ENCODE measurements at places on chromosomes 4 and X.

- no peak for DNase-seq
Measured at GRCh38 chr4:24473309-24473721, 111.0 kb downstream of the DHX15 start.

DNA sequence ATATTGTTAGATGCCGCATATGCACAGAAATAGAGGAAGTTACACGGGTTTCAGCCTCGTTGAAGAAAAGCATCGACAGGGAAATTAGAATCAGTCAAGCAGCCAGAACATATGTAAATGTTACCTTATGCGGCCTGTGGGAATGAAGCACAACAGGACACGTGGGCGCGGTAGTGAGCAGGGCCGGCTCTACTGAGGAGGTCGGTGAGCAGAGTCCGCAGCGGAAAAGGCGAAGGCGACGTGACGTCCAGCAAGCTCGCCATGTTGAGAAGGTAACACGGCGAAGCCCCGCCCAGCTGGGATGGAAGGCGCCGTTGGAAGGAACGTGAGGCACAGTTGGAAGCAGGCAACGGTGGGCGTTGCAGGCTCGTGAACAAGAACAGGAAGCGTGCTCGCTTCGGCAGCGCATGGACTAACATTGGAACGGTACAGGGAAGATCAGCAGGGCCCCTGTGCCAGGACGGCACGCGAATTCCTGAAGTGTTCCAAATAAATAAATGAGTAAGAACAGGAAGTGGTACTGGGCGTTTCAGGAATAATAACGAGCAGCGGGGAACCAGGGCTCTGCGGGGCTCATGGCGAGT lies 54.6 kb downstream of the MTNR1A start:
- no peak for DNase-seq

DNA sequence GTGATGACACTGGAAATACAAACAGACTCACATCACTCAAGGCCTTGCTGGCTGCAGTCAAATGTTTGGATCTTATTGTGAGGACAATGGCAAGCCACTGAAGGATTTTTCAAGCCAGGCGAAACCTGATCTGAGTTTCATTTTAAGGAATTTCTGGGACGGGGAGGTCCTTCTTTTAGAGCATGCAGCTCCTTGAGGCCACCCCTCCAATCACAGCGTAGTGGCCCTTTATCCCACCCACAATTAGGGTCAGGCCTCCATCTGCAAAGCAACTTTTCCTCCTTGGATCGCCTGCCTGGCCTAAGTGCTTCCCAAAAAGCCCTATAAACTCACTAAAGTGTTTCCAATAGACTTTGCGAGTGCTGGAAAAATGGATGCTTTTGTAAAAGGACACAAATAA lies 115.5 kb downstream of the EFHC2 start:
- DNase-seq = no peak

DNA sequence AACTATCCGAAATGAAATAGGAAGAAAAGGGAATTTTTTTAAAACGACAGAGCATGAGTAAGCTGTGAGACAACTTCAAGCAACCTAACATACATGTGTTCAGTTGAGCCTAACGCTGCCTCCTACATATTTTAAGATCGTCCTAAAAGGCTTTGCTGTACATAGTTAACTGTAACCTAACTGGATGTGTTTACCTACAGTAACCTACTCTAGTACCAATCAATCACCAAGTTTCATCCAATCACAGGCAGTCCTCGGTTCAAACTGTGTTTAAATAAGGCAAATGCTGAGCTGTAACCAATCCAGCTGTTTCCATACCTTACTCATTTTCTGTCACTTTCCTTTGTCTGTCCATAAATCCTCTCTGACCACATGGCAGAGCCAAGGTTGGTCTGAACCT lies 17.1 kb downstream of the RCHY1 start:
- DNase-seq = no peak

DNA sequence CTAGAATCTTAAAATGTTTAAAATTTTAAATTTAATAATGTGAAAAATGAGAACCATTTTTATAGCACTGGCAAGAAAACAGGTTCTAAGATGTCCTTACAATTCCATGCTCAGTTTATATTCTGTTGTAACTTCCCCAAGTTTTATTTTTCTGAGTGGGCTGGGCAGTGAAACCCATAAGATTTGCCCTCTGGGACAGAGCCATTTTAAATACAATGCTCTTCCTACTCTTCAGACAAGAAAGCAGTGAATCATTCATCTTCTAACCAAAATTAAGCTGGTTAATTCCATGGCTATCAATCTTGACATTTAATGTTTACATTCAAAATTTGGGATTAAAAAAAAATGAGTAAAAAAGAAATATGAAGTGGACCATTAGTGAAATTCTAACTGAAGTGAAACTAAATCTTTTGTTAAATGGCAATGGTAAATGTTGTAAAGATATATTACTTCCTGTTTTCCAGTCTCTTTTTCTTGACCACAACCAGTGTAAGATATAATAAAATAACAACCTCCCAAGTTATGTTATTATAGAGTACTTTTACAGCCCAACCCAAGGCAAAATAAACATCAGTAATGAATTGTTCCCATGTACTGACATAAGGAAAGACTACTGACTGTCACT lies 37.2 kb upstream of the PTPN13 start:
- no peak for DNase-seq

GRCh38 chrX:120286733-120287512 lies 24.3 kb downstream of the TMEM255A start:
- DNase-seq = no peak

- DNase-seq = no peak
Measured at GRCh38 chr4:150999086-150999485, 16.0 kb downstream of the LRBA start.

DNA sequence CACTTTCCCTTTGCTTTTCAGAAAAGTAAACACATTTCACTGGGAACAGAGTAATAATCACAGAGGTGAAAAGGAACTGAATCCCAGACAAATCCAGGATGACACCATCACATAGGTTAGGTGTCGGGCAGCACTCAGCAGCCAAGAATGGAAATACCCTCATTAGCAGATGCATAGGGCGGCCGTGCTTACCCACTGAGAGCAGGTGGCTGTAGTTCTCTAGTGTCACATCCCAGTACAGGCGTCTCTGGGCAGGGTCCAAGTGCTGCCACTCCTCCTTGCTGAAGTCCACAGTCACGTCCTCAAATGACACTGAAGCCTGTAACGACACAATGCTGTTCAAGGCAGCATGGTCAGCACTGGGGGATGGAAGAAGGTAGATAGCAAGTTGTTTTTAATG lies 26.9 kb downstream of the ZNF41 start:
- no peak for DNase-seq

- DNase-seq = no peak
Measured at GRCh38 chrX:9912351-9913145, 54.6 kb upstream of the CLDN34 start.

- no peak for DNase-seq
Measured at GRCh38 chrX:68721546-68721945, 74.1 kb downstream of the STARD8 start.

DNA sequence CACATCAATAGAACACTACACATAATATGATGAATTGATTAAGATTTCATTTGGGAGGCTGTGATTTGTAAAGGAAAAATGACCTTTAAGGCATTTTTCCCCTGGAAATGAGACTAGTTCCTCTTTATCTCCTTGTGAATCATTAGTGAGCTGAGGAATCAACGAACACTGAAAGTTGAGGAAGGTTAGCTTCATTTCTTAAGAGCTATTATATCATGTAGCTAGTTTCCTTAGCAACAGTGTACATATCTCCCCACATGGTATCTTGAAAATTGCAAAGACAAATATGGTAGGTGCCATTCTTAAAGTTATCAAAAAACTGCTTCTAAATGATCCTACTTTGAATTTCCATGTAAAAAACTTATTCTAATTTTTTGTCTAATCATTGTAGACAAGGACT lies 127.5 kb upstream of the NRK start:
- no peak for DNase-seq

GRCh38 chrX:150569155-150569477 lies 695 bp downstream of the MTM1 start:
- DNase-seq = no peak

DNA sequence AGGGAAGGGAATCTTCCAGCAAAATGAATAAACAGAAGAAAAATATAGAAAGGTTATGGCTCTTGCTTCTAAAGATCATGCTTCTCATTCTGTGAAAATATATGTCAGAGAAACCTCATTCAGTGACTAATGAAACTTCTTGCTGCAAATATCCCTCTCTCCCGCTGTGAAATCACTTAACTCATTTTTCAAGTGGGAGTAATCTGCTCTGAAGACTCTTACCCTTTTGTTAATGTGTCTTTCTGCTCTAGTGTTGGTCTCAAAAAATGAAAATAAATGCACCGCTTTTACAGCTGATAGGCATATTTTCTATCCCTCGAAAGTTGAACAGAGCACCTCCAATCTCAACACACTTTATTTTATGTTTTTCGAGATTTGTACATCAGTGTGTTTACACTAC lies 252.3 kb downstream of the NLGN4X start:
- DNase-seq = no peak

DNA sequence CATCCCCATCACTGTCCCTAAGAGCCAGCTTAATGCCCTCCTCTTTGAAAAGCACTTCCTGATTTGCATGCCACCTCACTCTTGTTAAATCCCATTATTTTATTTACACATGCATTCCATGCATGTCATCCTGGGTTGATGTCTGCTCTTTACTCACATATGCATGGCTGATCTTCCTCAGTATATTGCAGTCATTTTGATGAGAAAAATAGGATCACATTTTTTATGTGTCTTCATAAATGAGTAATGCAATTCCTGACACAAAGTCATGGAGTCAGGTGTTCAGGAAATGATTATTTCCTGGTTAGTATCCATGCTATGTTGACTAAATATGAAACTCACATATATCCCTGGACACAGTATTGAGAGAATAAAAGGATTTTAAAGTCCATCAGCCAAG lies 204.7 kb downstream of the SLIT2 start:
- DNase-seq = no peak

- no peak for DNase-seq
Measured at GRCh38 chrX:1433646-1434357, 18.9 kb downstream of the ASMTL start.

GRCh38 chrX:781224-782204 lies 150.9 kb downstream of the SHOX start:
- no peak for DNase-seq

DNA sequence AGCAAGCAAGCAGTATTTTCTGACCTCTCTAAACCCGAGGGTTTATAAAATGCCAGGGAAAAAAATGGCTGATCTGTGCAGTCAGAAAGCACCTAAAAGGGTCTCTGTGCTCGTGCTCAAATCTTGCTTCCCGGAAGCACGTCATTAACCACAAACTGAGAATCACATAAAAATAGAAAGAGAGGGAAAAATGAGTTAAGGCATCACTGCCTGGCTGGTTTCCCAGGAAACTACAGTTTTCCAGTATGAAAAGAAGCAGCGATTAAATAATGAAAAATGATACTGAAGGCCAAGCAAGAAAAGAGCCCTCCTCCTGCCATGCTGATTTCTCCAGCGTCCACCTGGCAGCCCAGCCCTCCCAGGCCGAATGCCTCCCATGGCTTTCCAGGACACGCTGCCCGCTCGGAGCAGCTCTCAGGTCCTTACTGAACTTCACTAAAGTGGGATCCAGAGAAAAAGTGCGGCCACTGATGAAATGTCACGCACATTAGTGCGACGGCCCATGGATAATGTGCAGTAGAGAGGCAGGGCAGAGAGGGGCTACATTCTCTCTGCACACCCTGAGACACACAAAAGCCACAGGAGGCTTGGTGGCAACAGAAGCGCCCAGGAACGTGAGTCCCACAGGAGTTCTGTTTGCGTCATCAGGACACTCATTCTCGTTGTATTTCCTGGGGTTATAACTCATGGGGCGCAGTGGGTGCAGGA lies 80.4 kb downstream of the WFS1 start:
- DNase-seq = no peak

DNA sequence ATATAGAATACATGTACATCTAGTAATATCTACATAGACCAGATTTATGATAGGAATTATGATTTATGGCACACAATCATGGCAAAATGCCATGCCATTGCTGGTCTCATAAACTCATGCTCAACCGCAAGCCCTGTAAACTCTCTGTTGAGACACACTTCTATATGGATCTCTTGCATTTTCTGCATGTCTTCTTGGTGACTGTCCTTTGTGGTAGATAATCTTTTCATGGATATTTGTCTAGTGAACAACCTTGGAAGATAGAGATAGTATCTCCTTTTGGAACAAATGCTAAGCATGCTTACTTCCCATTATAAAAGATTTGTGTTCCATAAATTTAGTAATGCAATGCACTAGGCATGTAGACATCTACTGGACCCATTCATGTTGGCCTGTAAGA lies 328.0 kb downstream of the NAF1 start:
- DNase-seq = no peak

- no peak for DNase-seq
Measured at GRCh38 chrX:102627640-102628039, 23.6 kb upstream of the GPRASP1 start.

DNA sequence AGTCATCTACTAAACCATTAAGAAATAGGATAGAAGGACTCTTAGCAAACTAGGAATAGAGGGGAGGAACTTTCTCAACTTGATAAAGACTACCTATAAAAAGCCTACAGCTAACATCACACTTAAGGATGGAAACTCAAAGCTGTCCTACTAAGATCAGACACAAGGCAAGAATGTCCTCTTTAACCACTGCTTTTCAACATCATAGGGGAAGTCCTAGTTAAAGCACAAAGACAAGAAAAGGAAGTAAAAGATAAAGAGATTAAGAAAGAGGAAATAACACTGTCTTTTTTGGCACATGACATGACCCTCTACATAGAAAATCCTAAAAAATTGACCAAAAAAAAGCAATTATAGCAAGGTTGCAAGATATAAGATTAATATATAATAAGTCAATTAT lies 136.6 kb downstream of the FBXW7 start:
- DNase-seq = no peak

GRCh38 chrX:109704563-109704962 lies 28.5 kb downstream of the ACSL4 start:
- no peak for DNase-seq

DNA sequence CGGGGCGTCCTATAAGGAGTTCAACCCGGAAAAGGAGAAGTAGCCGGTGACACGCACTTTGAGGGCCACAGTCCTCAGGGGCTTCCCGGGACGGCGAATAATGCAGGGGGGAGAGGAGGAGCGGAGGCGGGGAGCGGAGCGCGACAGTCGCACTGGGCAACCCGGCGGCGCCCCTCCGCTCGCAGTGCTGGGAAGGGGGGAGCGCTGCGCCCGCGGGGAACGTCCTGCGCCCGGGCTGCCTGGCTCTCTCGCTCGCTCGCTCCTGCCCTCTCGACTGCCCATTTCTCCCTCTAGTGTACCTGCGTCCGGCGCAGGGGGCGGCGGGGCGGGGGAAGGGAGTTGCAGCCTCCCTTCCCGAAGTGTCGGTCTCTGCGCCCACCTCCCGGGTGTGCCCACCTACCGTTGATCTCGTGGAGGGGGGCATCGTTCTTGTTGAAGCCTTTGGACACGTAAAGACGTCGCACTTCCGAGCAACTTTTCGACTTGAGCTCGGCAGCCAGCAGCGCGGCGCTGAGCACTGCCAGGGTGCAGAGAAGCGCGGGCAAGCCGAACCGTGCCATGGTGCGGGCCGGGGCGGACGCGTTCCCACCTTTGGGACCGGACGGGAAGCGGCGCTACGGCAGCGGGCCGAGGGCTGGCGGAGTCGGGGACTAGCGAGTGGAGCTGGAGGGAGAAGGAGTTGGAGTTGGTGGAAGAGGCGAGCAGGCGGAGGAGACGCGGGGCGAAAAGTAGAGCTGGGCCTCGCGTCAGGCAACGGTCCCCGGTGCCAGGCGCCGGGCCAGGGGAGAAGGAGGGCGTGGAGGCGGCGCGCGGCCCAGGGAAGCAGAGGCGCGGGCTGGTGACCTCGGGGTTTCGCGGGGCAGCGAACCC lies 648 bp downstream of the GPC4 start:
- no peak for DNase-seq

- DNase-seq = peak; percentile 59
Measured at GRCh38 chr4:83535520-83536361, at the start of gene GPAT3. TSS of gene GPAT3 (plus strand) at chr4:83536108. CDS start at chr4:83536623, 515 bp downstream.

All from stimulated activated CD8-positive, alpha-beta memory T cell treated with anti-CD3 and anti-CD28 coated beads, Interleukin-2, amount 100 ng/mL, for 48 hours (primary cell).